ENCODE measurements at places on chromosomes 5 and 9. TPM values are rescaled to one million over a fixed set of nuclear protein-coding genes. Genes with fewer than 3 reads are reported as not detected.

The C5orf58 gene
- total RNA-seq, result not detected

The PHYHD1 gene
- not detected for total RNA-seq

The EXD3 gene
- 0.86 TPM for total RNA-seq

The IGIP gene
- 1.8 TPM for total RNA-seq

The GLT6D1 gene
- total RNA-seq, result not detected

The PCDHA9 gene
- 0.51 TPM for total RNA-seq

The DND1 gene
- total RNA-seq, result 0.69 TPM

The SUSD1 gene
- total RNA-seq, result 15.6 TPM

The SIT1 gene
- not detected for total RNA-seq

GRCh38 chr9:76667521-76667957 lies 96.7 kb upstream of the PCA3 start:
- peak; percentile 61 for DNase-seq

GRCh38 chr5:32092938-32093812 lies 80.9 kb downstream of the GOLPH3 start:
- DNase-seq, result peak; percentile 73

GRCh38 chr9:16598316-16598715 lies 272.2 kb downstream of the BNC2 start:
- DNase-seq, result peak; percentile 5

- DNase-seq, result no peak
Measured at GRCh38 chr9:19281801-19282200, 51.3 kb downstream of the DENND4C start.

- peak; percentile 84 for DNase-seq
Measured at GRCh38 chr5:76715736-76716455, at the start of gene F2R. TSS of gene F2R (plus strand) at chr5:76716126. CDS start at chr5:76716308, 182 bp downstream.

DNA sequence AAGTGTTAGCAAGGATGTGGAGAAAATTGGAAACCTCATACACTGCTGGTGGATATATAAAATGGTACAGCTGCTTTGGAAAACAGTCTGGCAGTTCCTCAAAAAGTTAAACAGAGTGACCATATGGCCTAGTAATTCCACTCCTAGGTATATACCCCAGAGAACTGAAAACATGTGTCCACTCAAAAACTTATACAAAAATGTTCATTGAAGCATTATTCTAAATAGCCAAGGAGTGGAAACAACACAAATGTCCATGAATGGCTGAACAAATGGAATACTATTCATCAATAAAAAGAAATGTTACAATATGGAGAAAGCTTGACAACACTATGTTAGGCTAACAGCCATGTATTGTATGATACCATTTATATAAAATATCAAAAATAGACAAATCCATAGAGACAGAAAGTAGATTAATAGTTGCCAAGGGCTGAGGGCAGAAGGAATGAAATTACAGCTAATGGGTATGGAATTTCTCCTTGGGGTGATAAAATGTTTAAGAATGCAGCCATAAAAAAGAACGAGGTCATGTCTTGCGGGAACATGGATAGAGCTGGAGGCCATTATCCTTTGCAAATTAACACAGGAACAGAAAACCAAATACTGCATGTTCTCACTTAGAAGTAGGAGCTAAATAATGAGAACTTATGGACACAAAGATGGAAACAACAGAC lies 33.6 kb upstream of the FBP1 start:
- peak; percentile 69 for DNase-seq

DNA sequence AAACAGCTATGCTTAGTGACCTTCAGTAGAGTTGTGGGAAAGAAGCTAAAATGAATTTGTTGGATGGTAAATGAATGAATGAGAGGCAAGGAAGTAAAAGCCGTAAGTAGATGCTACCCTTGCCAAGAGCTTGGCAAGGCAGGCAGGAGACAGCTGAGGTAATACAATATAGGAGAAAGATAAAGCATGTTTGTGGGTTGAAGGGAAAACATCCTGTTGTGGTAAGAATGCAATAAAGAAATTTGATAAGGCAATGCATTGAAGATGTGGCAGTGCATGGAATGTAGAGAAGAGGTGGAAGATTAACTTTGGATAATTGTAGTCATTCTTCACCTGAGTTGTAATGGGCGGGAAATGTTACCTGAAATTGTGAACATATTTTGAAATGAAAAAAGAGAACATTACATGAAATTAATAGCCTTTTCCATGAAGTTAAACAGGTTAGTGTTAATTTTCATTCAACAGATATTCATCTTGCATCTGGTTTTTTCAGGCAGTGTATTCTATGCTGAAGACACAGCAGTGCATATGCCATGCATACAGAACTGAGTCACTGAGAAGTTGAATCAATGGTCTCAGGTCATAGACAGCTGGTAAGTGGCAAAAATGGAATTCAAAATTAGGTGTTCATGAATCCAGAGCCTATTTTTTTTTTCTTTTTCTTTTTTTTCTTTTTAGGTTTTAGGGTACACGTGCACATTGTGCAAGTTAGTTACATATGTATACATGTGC lies 43.4 kb upstream of the SPINK5 start:
- peak; percentile 19 for DNase-seq

DNA sequence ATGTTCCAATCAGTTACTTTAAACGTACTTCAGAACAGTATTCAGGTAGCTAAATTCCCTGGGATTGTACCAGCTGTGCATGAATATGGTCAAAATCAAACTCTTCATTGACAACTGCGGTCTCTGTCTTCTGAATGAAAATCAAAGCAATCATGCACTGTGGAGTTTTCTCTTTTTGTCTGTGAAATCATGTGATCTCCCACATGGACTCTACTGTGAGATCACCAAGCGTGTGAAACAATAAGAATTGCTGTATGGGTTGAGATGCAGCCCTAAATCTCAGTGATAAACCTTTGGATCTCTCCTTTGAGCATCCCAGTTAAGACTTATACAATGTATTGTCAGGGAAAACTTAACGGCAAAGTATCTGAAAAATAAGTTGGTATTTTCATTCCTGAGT lies 6.1 kb downstream of the NRG2 start:
- DNase-seq, result no peak

- DNase-seq, result no peak
Measured at GRCh38 chr5:103441523-103441922, 121.1 kb downstream of the NUDT12 start.

DNA sequence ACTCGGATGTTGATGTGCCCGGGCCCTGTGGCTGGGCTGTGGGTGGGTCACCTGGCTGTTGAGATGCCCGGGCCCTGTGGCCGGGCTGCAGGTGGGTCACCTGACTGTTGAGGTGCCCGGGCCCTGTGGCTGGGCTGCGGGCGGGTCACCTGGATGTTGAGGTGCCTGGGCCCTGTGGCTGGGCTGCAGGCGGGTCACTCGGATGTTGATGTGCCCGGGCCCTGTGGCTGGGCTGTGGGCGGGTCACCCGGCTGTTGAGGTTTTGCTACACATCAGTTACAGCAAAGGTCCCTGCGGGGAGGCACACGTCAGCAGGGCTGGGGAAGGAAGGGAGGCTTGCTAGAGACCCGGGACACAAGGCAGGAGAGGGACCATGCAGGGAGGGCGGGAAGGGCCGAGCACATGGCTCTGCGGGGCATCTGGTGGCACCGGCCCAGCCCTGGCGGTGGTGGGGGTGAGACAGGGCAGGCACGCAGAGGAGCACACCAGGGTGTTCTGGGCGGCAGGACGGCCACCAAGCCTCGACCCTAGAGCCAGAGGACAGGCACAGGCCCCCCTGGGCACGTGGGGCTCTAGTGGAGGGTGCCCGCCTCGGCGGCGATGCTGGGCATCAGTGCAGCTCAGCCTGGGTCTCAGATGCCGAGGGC lies 35.4 kb downstream of the PNPLA7 start:
- DNase-seq, result no peak

DNA sequence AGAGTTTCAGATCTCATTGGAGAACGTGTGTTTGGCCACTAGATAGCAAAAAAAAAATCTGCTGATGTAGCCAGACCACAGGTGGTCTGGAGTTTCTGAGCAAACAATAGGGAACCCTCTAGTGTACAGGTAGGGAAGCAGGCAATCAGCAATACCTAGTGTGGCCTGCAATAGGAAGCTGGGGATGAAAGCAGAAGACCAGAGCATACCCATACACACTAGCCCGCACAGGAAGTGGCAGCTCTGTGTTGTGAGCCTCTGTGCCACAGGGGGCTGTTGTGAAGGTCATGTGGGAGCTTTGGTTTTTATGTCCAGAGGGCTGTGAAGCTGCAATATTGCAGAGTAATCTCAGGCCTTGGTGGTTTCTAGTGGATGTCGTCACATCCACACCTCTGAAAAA lies 81.2 kb downstream of the MTAP start:
- no peak for DNase-seq

- DNase-seq, result no peak
Measured at GRCh38 chr9:137463931-137464290, 4.8 kb upstream of the NSMF start.

DNA sequence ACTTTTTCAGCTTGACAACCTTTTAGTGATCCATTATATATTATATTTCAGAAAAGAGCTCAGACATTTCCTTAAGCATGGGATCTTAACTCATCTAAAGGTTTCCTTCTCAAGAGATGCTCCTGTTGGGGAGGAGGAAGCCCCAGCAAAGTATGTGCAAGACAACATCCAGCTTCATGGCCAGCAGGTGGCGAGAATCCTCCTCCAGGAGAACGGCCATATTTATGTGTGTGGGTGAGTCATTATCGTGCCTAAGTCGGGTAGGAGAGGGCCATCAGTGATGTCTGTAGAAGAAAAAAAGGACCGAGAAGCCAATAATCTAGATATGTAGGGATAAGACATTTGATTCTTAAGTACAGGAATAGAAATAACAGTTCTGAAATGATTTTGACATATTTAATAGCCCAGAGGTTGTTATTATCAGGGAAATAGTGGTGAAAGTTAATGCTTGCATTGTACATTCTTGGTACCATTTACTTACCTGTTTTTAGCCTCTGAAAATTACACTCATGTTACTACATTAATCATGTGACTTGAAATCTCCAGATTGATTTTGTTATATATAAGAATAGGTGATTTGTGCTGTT lies 28.2 kb downstream of the MTRR start:
- DNase-seq, result peak; percentile 60

DNA sequence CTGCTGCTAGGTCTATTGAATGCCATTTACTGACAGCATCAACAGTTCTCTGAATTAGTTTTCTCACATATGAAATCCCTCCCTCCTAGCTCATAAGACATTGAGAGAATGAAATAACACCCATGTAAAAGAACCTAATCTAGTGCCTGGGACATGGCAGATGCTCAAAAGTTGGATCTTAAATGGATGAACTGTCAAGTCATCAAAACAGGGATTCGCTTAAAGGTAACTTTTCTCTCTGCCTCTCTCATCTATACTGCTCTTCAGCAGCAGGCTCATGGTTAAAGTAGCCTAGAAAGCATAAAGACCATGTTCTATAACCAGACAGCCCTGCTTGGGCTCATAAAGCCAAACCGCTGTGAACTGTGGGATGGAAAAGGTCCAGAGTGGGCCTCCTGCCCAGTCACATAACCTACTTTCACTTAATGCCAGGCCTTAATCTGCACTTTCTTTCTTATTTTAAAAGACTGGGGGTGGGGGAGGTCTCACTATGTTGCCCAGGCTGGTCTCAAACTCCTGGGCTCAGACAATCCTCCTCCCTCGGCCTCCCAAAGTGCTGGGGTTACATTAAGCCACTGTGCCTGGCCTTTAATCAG lies 3.7 kb downstream of the TMEM245 start:
- peak; percentile 55 for DNase-seq

DNA sequence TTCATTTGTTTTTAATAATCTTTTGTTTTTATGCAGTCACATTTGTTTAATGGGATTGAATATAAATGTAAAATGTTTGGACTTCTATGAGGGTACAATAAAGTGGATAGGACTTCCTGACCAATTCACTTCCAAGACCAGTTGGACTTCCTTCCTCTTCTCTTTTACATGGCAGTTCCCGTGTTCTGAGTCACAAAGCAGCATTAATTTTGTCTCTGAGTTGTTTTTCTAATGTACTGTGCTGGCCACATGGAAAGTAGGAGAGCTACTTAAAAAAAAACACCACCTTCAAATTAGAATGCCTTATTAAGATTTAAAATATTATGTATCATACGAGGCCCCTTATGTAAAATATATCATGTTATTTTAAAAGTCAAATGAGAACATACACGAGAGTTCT lies 87.3 kb downstream of the CCDC171 start:
- DNase-seq, result no peak

GRCh38 chr9:121498487-121499176 lies 1.0 kb downstream of the GGTA1 start:
- peak; percentile 62 for DNase-seq

DNA sequence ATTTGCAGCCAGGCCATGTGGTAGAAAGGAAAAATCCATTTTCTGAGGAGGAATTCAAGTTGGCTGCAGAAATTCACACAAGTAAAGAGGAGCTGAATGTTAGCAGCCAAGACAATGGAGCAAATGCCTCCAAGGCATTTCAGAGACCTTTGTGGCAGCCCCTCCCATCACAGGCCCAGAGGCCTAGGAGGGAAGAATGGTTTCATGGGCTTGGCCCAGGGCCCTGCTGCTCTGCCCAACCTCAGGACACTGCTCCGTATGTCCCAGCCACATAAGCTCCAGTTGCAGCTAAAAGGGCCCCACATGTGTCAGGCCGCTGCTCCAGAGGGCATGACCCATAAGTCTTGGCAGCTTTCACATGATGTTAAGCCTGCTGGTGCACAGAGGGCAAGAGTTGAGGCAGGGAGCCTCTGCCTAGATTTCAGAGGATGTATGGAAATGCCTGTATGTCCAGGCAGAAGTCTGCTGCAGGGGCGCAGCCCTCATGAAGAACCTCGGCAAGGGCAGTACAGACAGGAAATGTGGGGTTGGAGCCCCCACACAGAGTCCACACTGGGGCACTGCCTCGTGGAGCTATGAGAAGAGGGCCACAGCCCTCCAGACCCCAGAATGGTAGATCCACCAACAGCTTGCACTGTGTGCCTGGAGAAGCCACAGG lies 144.2 kb upstream of the EPB41L4A start:
- DNase-seq, result no peak

DNA sequence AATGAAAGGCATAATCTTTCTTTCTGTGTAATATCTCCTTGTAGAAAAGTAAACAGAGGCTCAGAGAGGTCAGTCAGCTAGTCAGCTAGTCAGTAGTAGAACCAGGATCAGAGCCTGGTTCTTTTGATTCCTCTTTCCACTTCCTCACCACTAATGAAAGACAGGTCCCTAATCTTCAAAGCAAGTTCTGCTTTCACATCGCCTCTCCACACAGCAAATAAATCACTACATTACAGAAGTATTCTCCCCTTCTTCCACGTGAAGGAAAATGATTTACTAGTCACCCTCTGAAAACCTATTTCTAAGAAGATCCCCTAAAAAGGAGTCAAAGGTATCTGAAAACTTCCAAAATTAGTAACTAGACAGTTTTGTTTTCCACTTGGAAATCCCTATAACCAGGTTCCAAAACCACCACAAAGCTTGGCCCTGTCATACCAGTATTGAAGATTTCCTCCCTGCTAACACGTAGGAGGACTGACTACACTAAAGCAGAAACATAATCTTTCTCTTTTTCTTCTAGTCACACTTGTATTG lies 140.5 kb upstream of the TARS1 start:
- no peak for DNase-seq

- DNase-seq, result no peak
Measured at GRCh38 chr9:77453825-77454647, 194.1 kb downstream of the GNA14 start.

GRCh38 chr9:14827805-14828204 lies 82.4 kb downstream of the FREM1 start:
- no peak for DNase-seq

GRCh38 chr5:96597438-96598020 lies 64.6 kb upstream of the CAST start:
- DNase-seq, result peak; percentile 58

- DNase-seq, result peak; percentile 73
Measured at GRCh38 chr9:91037511-91038482, 236.2 kb downstream of the SYK start.
